H1 (cell line): ENCODE measurements at places on chromosomes 12 and 14.

DNA sequence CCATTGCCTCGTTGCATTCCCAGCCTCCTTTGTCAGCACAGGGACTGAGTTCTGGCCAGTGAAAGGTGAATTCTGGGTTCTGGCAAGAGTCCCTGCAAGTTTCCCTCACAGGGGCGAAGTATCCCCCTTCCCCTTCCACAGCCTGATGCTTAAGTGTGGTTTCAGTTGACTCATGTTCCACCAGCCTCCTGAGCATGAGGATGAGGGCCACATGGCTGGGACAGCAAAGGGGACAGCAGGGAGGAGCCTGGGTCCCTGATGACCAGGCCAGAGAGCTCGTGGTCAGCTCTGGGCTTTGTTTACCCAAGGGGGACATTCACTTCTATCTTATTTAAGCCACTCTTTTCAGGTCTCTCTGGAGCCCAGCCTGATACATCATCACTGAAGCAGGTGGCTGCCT, 36.5 kb downstream of the CACNA2D4 start:
- DNase-seq: no peak

GRCh38 chr14:60346706-60347105, 97.7 kb downstream of the PPM1A start:
- DNase-seq: no peak

GRCh38 chr12:16881986-16882570, 276.1 kb upstream of the LMO3 start:
- DNase-seq: no peak

DNA sequence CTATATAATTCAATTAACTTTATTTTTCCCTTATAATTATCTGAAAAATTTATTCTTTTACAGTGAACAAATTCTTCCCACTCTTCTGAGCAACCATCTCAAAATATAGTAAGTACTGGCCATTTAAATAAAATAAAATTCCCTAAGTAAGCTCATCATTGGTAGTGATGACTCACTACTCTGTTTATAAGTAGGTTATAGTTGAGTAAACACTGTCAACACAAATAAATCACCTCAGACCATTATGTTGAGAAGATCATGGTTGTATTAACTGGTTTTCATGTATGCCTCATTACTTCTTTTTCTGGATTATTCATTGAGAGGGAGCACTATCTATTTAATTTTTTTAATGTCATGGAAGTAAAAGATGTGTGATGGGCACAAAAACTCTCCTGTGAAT, 220.5 kb downstream of the SEC23A start:
- DNase-seq: no peak

GRCh38 chr14:103629503-103630121, 601 bp downstream of the KLC1 start:
- no peak for DNase-seq

DNA sequence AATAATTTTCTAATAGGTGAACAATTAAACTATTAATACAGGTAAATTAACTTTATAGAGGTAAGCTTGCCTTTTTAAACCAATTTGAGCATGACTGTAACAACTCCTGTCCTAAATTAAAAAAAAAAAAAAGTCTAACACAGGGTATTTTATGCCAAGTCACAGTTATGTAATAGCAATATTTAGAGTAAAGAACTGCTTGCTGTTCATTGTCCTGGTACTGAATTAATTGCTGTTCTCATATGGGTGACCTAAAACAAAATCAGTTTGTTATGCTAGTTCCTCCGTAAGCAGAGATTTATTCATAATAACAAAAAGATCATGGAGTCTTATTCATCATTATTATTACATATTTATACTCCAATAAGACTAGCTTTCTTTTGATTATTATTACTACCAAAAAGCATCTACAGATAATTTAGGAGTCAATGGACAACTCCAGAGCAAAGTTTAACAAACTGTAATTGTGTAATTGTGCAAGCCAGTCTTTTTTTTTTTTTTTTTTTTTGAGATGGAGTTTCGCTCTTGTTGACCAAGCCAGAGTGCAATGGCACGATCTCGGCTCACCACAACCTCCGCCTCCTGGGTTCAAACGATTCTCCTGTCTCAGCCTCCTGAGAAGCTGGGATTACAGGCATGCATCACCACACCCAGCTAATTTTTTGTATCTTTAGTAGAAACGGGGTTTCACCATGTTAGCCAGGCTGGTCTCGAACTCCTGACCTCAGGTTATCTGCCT, 98.3 kb downstream of the ITPR2 start:
- DNase-seq: no peak

GRCh38 chr12:104547235-104547634, 90.5 kb downstream of the CHST11 start:
- no peak for DNase-seq

DNA sequence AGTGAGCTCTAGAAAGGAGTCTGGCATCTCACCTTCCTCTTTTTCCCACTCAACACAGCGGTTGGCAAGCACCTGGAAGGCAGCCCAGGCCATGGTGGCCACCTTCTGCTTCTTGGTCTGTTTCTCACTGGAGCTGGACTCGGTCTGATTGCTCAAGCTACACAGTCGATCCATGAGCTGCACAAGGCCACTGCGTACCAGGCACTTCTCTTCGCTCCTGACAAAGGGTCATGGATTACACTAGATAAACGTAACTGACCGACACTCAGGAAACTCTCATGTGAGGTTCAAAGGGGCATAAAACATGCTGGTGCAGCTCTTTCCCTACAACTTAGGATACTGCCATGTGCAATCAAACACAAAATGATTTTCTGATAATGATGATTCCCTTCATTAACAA, 113.7 kb downstream of the TRAFD1 start:
- DNase-seq: no peak

GRCh38 chr12:2137711-2138110, 84.9 kb downstream of the CACNA1C start:
- DNase-seq: no peak

- DNase-seq: no peak
Measured at GRCh38 chr12:4277857-4278256, 4.3 kb downstream of the CCND2 start.

- DNase-seq: no peak
Measured at GRCh38 chr12:32975122-32975521, 78.5 kb upstream of the PKP2 start.

DNA sequence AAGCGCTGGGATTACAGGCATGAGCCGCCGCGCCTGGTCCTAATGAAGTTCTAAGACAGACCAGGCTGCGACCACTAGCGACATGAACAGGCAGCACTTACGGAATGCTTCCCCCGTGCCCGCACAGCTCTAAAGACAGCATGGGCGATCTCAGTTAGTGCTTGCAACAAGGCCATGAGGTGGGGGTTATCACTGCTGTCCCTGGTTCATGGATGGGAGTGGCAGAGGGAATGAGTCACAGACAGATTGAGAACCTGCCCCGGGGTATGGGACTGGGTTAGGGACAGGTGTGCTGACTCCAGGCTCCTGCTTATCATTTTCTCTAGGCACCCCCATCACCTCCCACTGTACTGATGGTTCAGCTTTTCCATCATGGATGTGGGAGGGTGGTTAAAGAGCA, 160.9 kb downstream of the VRK1 start:
- no peak for DNase-seq

GRCh38 chr14:43647302-43647701, 859.8 kb downstream of the FSCB start:
- DNase-seq: no peak

- DNase-seq: no peak
Measured at GRCh38 chr14:38310420-38310995, 54.6 kb upstream of the CLEC14A start.

DNA sequence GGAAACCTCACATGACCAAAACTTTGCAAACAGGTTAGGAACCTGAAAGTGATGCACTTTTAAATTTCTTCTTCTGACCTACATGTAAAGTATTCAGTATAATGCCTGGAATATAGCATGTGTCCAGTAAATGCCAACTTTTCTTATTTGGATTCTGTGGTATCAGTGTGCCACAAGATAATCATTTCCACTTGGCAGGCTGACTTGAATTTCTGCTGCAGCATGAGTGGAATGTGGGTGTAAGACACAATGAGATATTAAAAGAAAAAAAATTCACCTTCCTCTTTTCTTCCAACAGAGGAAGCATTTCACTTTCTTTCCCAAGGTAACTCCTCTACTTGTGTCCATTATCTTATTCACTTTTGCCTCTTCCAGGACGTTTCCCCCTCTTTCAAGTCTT, 141.9 kb upstream of the PRKD1 start:
- no peak for DNase-seq

- DNase-seq: no peak
Measured at GRCh38 chr12:765840-766239, 13.5 kb downstream of the WNK1 start.

- peak; percentile 84 for DNase-seq
Measured at GRCh38 chr14:63045612-63046320, 508 bp upstream of the KCNH5 start.

DNA sequence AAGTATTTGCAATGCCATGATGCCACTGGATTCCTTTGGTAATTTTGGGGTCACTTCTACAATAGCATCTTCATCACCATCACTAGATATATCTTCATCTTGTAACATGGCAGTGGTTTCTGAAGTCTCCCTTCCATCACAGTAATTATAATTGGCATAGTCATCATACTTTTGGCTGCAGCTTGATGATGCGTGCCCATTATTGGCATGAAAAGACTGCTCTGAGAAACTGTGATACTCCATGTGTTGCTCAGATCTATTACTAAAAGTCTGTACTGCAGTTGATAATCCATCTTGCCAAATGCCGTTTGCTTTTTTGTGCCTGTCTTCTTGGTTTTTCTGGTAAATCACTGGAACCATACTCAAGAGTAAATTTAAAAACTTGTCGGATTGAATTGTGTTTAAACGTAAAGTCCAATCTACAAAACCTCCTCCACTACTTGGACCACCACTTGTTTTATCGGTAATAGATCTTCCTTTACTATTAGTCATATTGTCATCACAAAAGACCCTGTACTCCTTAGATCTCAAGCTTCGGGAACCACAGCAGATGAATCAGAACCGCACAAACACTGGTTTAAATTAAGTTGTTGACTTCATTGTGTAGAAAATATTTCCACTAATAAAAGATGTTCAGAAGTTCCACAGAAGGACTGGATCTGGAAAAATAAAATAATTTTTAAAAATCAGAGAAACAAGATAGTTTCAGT, 29.9 kb downstream of the SLC41A2 start:
- DNase-seq: no peak

GRCh38 chr14:101183376-101184103, 280.0 kb upstream of the RTL1 start:
- DNase-seq: peak; percentile 15

DNA sequence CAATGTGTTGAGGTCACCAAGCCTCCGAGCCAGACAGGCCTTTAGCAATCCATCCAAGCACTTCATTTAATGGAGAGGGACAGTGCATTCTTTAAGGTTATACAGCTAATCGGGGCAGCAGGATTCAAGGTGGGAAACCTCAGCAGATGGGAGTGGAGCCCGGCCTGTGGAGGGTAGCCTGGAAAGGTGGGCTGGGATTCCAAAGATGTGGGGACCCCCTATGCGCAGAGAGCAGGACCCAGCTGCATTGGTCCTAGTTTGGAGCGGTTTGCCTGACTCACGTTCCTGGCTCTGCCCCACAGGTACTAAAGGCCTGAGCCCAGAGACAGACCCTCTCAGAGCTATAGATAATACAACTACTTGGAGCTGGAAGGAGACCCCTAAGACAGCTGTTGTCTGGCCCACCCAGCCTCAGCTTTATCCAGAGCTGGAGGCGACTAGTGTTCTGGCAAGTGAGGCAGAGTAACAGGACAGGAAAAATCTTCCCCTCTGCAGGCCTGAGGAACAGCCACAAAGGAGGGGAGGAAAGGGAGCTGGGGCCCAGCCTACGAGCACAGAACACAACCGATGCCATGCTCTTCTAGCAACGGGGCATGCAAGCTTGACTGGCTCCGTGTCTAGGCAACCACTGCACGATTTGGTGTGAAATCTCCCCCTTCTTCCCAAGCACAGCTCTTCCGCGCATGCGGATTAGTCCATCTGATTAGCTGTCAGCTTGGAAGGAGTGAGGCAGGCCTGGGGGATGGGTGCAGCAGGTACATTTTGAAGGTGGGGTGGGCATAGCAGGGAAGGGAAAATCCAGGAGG, 1.1 kb upstream of the MYH7 start:
- no peak for DNase-seq

- peak; percentile 93 for DNase-seq
Measured at GRCh38 chr12:89352492-89353187, at the start of gene DUSP6. Gene DUSP6, minus strand, starts transcription at chr12:89352501. Its CDS starts 462 bp downstream, at chr12:89352039.

GRCh38 chr12:30980955-30981662, 54.6 kb downstream of the TSPAN11 start:
- DNase-seq: no peak

DNA sequence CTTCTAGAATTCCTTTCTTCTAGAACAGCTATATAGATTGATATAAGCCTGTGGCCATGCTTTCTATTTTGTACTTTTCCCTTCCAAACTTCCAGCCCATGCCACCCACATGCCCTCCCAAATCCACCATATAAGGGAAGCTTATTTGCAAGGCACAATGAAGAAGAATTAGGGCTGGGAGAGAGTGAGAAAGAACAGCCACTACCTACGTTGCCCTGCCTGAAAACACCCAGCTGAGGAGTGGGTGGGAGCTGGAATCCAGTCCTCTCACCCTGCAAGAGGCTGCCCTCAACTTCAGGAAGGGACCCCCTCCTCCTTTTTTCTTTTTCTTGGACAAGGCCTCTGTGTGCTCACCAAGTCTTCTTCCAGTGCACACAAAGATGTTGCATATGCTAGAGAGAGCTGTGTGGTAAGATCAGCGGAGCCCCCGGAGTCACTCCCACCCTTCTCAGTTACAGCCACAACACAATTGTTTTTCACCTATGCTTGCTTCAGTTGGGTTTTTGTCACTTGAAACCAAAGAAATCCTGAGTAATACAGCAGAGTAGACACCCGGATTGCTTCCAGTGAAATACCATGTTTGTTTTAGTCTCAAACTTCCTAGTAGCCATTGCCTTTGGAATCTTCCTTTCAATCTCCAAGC, 38.8 kb downstream of the CDKL1 start:
- DNase-seq: peak; percentile 31

DNA sequence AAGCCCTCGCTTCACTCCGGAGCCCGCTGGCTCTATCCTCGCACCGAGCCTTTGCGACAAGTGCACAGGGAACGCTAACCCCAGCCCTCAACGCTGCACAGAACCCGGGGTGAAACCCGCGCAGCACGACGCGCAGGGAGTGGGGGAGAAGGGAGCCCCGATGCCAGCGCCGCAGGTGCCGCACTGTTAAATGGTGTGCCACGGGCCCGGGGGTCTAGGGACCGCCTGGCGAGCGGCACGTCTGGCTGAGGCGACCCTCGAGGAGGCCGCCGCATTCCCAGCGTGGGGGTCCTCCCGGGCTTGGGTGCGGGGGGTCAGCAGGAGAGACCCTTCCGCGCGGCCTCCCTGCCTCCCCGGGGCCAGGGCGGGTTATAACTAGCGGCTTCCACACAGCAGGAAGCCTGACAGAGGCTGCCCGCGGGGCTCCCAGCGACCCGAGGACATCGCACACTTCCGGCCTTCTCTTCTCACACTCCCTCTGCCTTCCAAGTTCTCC, 23.8 kb upstream of the LRTM2 start:
- DNase-seq: peak; percentile 61

GRCh38 chr12:52164624-52165023, 27.2 kb downstream of the KRT80 start:
- DNase-seq: no peak

GRCh38 chr12:1395421-1395955, 198.9 kb downstream of the FBXL14 start:
- DNase-seq: no peak

GRCh38 chr14:92687681-92688433, 60.6 kb downstream of the LGMN start:
- peak; percentile 63 for DNase-seq
